Osteoblast (primary cell): ENCODE measurements at places on chromosomes 12 and 14. TPM values are rescaled to one million over a fixed set of nuclear protein-coding genes. Genes with fewer than 3 reads are reported as not detected.

DNA sequence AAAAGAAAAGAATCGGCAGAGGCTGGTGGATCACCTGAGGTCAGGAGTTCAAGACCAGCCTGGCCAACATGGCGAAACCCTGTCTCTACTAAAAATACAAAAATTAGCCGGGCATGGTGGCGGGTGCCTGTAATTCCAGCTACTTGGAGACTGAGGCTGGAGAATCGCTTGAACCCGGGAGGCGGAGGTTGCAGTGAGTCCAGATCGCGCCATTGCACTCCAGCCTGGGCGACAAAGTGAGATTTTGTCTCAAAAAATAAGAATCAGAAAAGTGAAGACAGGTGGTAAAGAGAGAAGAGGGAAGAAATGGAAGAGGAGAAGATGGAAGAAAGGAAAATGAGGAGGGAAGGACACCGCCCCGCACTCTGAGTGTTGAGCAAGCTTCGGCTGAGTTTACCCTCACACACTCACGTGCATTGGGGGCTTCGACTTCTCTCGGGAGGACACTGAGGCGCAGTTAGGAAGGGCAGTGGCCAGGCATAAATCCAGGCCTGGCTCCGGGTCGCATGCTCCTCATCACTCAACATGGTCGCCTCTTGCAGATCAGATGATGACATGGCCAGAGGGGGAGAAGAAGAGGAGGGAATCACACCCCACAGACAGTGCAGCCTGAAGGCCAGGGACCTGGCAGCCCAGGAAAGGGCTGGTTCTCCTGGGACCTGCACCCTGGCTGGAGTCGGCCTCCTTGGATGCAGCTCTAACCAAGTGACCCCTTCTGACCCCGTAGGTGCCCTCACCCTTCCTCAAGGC lies 61.1 kb downstream of the PRMT8 start:
- DNase-seq, result no peak
- H3K4me1 ChIP-seq, result no peaks in the 10 kb centered on the region
- H3K4me3 ChIP-seq, result no peak overlapping the region
- H3K27me3 ChIP-seq, result peaks cover 6% of the 10 kb centered on the region

DNA sequence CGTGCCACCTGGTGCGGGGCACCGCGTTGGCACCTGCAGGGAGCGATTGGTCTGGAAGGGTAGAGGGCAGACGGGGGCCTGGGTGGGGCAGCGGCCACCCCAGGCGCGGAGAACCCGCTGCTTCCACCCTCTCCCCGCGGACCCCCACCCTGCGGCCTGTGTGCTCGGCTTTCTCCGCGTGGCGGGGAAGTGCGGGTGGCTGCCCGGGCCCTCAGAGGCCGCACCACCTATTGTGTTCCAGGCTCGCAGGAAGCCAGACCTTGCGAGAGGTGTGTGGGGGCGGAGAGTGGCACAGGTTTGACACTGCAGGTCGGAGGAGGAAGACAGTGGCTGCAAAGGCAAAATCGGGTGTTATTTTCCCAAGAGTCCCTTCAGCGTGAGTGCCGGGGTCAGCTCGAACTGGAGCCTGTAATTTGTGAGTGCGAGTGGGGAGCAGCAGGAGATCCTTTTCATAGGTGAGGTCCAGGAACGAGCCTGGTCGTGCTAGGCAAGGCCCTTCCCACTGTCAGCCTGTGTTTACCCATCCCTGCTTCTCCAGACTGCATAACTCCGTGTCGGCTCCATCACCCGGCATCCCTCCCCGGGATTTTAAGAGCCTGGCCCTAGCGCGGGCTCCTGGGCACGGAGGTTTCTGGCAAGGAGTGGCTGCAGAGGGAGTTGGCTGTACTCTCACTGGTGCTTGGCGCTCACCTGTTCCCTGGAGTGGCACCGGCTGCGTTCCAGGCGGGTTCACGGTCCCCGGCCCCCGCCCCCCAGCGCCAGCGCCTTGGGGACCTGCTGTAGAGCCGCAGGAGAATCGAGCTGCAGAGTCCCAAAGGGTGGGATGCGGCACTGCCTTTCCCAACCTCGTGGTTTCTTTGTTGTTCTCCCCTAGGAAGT lies 935 bp downstream of the TBC1D30 start:
- H3K36me3 ChIP-seq, result no peaks in the 10 kb centered on the region
- H3K27me3 ChIP-seq, result peaks cover 57% of the 10 kb centered on the region
- H3K4me1 ChIP-seq, result no peaks in the 10 kb centered on the region

GRCh38 chr14:61494018-61494417 lies 172.6 kb downstream of the PRKCH start:
- no peak for DNase-seq
- H3K36me3 ChIP-seq, result no peaks in the 10 kb centered on the region
- no peak overlapping the region for H3K4me3 ChIP-seq
- H3K27ac ChIP-seq, result peak overlapping the region; percentile 60
- peaks cover 51% of the 10 kb centered on the region for H3K4me1 ChIP-seq
- H3K27me3 ChIP-seq, result no peaks in the 10 kb centered on the region

GRCh38 chr12:130622803-130623202 lies 93.3 kb downstream of the RIMBP2 start:
- no peaks in the 10 kb centered on the region for H3K27me3 ChIP-seq
- DNase-seq, result no peak
- no peak overlapping the region for H3K27ac ChIP-seq
- no peaks in the 10 kb centered on the region for H3K4me1 ChIP-seq

- no peak overlapping the region for H3K4me3 ChIP-seq
- peaks cover 50% of the 10 kb centered on the region for H3K36me3 ChIP-seq
- DNase-seq, result no peak
- no peaks in the 10 kb centered on the region for H3K27me3 ChIP-seq
These were observed 23.8 kb downstream of the ZNF891 start for GRCh38 chr12:133106253-133106652.

GRCh38 chr14:69726761-69727511 lies 40.0 kb upstream of the SRSF5 start:
- no peaks in the 10 kb centered on the region for H3K36me3 ChIP-seq
- H3K27me3 ChIP-seq, result peaks cover 3% of the 10 kb centered on the region
- DNase-seq, result peak; percentile 96
- H3K4me3 ChIP-seq, result peak overlapping the region; percentile 70
- H3K4me1 ChIP-seq, result no peaks in the 10 kb centered on the region

- H3K27ac ChIP-seq, result peak overlapping the region; percentile 76
- H3K36me3 ChIP-seq, result no peaks in the 10 kb centered on the region
- H3K4me1 ChIP-seq, result peaks cover 37% of the 10 kb centered on the region
- no peaks in the 10 kb centered on the region for H3K27me3 ChIP-seq
- peak; percentile 92 for DNase-seq
These were observed 21.8 kb upstream of the KRT78 start for GRCh38 chr12:52870361-52871290.

GRCh38 chr12:52552055-52552454 lies 890 bp downstream of the KRT71 start:
- H3K4me1 ChIP-seq, result no peaks in the 10 kb centered on the region
- peaks cover 50% of the 10 kb centered on the region for H3K27me3 ChIP-seq
- no peaks in the 10 kb centered on the region for H3K36me3 ChIP-seq
- peak; percentile 38 for DNase-seq
- H3K27ac ChIP-seq, result no peak overlapping the region

DNA sequence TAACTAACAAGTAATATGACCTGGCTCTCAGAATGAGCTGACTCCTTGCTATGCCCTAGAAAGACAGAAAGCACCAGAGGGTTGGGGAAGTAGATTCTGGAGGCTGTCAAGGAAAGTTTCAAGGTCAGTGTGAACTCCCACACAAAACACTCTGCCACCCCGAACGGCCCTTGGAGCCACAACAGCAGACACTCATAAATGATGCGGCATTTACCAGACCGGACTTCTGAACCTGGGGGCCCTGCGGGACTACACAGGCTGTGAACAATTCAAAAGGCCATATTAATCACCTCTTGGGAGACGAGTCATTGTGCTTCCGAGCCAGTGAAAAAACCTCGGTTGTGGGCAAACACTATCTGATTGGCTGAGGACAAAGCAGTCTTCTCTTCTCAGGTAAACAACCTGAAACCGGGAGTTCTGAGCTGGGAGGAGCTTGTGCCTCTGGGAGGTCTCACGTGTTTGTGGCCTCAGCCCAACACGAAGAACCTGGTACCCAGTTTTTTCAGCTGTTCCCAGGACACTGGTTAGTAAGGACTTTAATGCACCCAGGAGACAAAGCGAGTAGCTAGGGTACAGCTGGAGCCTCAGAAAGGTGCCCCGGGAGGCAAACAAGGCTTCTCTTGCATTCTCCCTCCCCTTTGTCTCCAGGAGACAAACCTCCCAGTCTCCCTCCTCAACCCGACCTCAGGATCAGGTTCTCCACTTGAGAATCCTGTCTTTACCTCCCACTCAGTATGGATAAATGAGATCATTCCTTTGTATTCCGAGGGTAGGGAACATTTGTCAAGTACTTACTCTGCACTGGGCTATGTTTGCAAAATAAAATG lies 35.3 kb downstream of the VWF start:
- H3K27me3 ChIP-seq, result no peaks in the 10 kb centered on the region
- H3K27ac ChIP-seq, result peak overlapping the region; percentile 41
- H3K4me1 ChIP-seq, result peaks cover 41% of the 10 kb centered on the region
- H3K36me3 ChIP-seq, result no peaks in the 10 kb centered on the region
- peak; percentile 92 for DNase-seq

- H3K27ac ChIP-seq, result no peak overlapping the region
- no peak for DNase-seq
- H3K36me3 ChIP-seq, result no peaks in the 10 kb centered on the region
- no peaks in the 10 kb centered on the region for H3K4me1 ChIP-seq
- H3K4me3 ChIP-seq, result no peak overlapping the region
These were observed 281.7 kb downstream of the ALG10 start for GRCh38 chr12:34304001-34304400.

GRCh38 chr12:27530157-27530922 lies 6.3 kb downstream of the PPFIBP1 start:
- H3K4me1 ChIP-seq, result peaks cover 39% of the 10 kb centered on the region
- H3K27me3 ChIP-seq, result no peaks in the 10 kb centered on the region
- no peak overlapping the region for H3K4me3 ChIP-seq
- H3K27ac ChIP-seq, result peak overlapping the region; percentile 61

- H3K36me3 ChIP-seq, result no peaks in the 10 kb centered on the region
- no peak overlapping the region for H3K27ac ChIP-seq
- H3K4me1 ChIP-seq, result peaks cover 10% of the 10 kb centered on the region
- no peak overlapping the region for H3K4me3 ChIP-seq
- H3K27me3 ChIP-seq, result no peaks in the 10 kb centered on the region
These were observed 29.6 kb downstream of the ADIPOR2 start for GRCh38 chr12:1720494-1720893.

The SLIRP gene
- total RNA-seq, result 61.3 and 81.4 TPM in 2 replicates

The TAS2R30 gene
- total RNA-seq, result 8.3 and 9.7 TPM in 2 replicates

The LMO3 gene
- total RNA-seq, result 3.2 and 3.3 TPM in 2 replicates

The CCT2 gene
- 187 and 210 TPM in 2 replicates for total RNA-seq
